ENCODE measurements at places on chromosomes 7 and 10.

DNA sequence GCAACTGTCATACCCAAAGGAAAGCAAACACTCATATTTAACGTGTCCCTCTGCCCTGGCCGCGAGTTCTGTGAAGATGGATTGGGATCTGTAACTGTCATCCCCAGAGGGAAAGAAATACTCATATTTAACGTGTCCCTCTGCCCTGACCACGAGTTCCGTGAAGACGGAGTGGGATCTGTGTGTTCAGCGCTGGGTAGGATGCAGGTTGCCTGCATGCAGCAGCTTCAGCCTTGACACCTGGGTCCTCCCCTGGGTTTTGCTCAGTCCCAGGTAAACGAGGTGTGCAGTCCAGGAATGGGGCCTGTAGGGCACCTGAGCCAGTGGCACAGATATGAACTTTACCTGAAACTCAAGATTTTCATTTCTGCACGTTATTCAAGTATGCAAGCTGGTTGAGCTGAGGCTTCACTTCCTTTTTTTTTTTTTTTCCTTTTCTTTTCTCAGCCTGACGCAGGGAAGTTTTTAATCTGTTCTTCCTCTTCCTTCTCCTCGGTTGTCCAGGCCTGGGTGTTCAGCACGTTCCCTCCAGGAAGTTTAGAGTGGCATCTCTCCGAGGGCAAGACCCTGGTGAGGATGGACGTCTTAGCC is 159.0 kb upstream of the SHH start:
- DNase-seq = no peak

DNA sequence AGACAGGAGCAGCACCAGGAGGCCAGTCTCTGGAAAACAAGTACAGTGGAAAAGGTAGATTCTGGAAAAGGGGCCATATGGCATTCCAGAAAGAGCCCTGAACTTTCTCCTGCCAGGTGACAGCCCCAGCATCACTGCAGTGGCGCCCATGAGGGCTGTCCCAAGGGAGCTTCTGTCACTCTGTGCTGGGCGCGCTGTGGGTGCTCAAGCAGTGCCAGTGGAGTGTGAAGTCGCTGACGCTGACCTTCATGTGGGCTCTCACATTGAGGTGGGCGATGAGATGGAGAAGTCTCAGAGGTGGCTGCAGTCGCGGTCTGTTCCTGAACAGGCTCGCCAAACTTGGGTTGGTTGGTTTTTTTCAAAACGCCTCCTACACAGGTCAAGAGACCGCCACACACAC is 38.2 kb downstream of the FKBP6 start:
- DNase-seq = no peak

GRCh38 chr10:3119796-3120459 is 52.6 kb downstream of the PFKP start:
- no peak for DNase-seq

DNA sequence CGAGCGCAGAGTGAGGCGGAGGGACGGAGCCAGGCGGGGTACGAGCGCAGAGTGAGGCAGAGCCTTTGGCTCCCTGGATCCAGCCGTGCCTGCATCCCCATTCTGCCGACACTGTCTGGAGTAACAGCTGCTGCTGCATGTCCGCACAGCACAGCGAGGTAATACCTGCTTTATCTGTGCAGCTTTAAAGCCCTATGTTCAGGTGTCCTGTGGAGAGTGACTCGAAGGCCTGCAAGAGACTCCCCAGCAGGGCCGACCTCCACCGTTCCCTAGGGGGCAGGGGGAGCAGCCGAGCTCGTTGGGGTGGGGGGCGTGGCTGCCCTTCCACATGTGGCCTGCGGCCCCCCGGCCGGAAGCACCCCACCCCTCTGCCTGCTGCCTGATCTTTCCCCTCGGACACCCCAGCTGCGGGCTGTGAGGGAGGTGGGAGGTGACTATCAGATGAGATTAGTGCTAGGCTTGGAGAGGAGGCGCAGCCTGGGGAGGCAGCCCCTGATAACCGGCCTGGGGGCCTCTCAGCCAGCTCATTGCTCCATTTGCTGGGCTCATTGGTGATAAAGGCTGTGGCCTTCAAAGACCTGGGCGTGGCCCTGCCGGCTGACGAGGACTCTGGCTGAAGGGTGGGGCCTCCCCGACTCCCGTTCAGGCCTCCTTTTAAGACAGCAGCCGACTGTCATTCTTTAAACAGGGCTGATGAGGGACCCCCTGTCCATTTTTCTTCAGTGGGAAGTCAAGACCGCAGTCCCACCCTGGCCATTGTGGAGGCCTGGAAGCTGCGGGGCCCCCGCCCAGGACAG is 8.0 kb downstream of the VENTX start:
- DNase-seq = no peak

- DNase-seq = no peak
These were observed 7.8 kb upstream of the BHLHA15 start for GRCh38 chr7:98203261-98203963.

GRCh38 chr10:94016727-94017714 is 23.3 kb downstream of the PLCE1 start:
- DNase-seq = no peak

DNA sequence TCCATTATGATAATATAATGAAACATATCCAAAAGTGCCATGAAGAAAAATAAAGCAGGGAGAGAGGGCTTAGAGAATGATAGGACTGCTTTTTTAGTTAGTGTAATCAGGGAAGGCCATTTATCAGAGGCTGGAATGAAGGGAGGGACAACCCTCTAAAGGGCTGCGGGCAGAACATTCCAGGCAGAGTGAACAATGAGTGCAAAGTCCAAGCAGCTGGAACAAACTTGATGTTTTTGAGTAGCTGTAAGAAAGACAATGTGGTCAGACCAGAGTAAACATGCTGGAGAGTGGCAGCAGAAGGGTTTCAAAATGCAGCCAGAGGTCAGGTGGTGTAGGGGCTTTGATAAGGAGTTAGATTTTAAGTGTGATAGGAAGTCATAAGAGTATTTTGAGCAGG is 65.6 kb upstream of the CCDC6 start:
- DNase-seq = no peak

- DNase-seq = no peak
These were observed at the start of gene AGMO for GRCh38 chr7:15561835-15562234. TSS of gene AGMO (minus strand) at chr7:15562015.

DNA sequence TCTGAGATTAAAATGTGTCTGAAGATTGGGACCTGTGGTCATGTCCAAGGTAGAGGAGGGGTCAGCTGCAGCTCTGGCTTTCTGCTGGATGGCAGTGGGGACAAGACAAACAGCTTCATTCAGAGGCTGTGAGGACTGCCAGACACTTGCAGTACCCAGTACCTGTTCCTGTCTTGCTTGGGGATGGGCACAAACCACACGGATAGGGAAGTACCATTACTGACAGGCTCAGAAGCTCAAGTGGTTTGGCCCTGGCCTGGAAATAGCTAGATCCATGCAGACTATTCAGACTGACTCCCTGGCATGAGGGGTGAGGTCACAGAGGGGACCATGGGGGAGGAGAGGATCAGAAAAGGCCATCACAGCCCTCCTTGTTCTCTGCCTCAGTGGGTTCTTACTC is 56.0 kb upstream of the COMTD1 start:
- no peak for DNase-seq

- DNase-seq = no peak
These were observed 26.8 kb upstream of the DGKI start for GRCh38 chr7:137873524-137873923.

GRCh38 chr7:112510001-112510742 is 29.4 kb downstream of the LSMEM1 start:
- no peak for DNase-seq

- no peak for DNase-seq
These were observed 161.9 kb upstream of the PRR15 start for GRCh38 chr7:29401769-29402168.

DNA sequence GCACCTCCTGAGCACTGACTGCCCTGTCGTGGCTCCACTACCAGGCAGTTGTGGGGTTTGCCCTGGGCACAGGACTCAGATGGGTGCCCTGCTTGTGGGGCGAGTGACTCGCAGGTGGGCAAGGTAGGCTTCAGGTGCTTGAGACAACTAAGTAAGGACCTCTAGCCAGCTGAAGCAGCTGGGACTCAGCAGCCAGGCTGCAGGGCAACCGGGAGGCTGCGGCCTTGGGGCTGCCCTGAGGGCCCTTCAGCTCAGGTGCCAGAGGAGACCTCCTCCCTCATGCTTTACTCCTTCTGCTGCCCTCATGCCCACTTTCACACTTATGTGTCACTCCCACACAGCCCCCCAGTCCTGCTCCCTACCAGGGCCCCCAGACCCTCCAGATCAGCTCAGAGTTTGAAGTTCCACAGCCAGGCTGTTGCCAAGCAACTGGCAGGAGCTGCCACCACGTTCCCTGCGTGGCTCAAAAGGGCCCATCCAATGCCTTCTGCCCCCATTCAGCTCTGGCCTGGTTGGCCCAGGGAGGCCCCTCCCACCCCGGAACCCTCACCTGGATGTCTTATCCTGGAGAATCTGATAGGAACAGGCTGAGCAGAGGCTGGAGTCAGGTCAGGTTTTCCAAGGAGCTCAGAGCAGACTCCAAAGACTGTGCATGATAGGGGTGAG is 10.0 kb downstream of the TLX1 start:
- no peak for DNase-seq

- DNase-seq = no peak
These were observed 3.4 kb downstream of the NSUN6 start for GRCh38 chr10:18647945-18648344.
